ENCODE measurements at places on chromosomes 1 and 21.

DNA sequence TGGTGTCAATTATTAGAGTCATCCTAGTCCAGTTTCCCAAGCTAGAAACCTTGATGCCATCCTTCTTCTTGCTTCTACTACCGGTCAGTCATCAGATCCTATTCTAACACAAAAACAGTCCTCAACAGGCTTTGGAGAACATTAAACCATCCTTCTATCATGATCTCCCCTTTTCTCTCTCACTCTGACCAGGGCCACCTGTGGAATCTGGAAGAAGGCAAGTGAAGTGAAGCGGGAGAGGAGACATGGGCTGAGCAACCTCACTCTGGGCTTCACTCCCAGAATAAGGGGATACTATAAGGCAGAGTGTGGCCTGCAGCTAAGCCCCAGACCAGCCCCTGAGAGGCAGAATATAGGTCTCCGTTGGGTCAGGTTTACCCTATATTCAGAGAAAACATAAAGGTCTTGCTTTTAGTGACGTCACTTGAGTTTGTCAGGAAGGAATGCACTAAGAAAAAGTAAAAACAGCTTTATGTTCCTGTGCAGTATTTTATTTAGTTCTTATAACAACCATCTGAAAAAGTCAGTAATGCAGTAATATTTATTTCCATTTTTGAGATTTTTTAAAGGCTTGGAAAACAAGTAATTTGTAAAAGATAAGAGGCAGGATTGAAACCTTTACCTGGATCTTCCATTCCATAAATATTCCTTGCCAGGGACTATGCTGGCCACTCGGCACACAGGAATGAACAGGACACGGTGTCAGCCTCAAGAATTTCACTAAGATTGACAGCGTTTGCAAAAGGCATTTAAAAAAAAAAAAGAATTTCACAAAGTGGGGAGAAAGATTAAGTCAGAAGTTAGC, 61.3 kb downstream of the NFASC start:
- DNase-seq = no peak

DNA sequence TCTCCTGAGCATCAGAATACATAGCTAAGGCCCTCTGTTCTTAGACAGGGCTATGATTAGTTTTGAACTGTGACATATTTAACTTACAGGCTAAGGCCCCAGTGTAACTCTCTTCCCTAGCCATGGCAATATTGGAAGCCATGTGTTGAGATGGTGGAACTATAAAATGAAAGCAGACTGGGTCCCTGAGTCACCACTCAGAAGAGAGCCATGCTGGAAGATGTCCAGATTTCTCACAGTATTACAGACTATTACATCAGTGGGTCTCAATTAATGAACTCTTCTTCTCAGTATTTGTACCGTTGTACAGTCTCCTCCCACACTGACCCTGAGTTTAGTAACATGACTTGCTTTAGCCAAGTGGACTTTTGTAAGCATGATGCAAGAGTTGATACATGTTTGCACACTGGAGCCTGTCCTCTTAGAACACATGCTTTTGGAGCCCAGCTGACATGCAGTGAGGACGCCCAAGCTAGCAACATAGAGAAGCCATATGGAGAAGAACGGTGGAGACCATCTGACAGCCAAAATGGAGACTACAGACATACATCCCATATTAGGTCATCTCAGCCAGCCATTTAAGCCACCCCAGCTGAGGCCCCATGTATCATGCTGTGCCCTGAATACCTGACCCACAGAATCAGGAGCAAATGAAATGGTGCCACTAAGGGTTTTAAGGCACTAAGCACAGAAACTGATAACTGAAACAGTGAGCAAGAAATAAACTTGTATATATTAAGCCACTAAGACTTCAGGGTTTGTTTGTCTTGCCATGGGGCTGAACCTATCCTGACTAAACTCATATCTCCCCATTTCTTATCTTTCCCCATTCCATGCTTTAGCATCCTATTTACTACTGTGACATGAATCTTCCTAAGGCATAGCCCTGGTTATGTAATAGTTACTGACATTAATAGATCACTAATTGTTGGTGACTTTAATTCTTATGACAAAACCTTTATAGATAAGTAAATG, 24.4 kb downstream of the TBX15 start:
- DNase-seq = no peak

- no peak for DNase-seq
Observed at GRCh38 chr1:211951856-211952255, 83.5 kb downstream of the INTS7 start.

DNA sequence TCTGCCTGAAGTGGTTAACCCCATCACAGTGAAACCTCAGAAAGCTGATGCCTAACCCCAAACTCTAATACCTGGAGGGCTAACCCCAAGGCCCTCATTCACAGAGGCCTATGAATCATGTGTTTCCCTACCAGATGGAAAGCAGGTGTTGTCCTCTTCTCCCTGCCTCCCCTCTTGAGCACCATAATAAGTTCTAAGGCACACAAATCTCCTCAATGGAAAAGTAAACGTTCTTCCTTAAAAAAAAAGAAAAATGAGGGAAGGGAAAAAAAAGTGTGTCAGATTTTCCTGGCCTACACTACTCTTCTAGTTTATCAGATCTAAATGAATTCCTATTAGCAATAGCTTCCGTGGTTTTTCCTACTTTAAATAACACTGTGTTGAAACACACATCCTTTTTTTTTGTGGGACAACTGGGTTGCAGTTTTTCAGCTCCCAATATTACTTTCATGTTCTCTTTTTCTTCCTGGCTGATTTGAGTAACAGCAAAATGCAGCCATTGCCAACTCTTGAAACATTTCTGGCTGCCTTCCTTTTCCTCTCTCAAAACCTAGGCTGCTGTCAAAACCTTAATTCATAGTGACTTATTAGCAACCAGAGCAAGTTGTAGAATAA, 43.2 kb downstream of the SLC44A3 start:
- no peak for DNase-seq

GRCh38 chr1:177849579-177850290, 120.1 kb downstream of the SEC16B start:
- no peak for DNase-seq
